CD4-positive, alpha-beta T cell (primary cell): ENCODE measurements at places on chromosomes 2 and 18. TPM values are rescaled to one million over a fixed set of nuclear protein-coding genes. Genes with fewer than 3 reads are reported as not detected.

DNA sequence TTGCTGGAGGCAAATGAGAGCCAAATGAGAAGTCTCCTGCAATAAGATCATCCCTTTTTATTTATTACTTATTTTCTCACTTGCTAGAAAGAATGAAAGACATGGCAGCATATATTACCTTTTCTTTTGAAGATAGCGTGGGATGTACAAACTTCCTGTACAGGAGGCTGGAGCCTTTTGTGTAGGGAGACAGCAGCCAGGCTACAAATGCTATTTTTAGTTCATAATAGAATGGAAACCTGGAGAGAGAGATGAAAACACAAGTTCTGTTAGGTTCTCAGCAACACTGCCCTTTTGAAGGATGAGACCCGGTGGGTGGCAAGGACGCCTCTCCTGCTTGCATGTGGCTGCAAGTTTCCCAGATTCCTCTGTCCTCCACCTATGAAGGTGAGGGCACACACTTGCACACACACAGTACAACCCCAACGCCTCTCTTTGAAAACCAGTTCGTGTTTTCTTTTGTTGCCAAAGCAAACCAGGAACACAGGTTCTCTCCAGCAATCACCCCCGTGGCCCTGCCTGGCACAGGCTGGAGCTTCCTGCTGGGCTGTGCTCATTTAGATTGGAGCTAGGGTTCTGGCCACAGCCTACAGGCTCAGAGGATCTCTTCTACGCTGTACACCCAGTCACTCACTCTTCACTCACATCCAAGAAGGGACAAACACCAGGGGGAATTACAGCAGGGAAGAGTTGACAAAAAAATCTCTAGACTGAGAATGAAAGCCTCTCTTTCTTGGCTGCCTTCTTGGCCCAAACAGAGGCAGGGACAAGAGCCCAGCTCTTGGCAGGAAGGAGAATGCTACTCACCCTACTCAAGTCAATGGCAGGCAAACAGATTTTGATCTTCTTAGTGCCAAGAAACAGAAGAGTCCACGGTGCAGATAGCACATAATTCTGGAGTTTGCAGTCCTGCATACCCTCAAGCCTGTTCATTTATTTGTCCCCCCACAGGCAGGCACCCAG is 55.6 kb downstream of the MRPL35 start:
- DNase-seq, result no peak
- no peaks in the 10 kb centered on the region for H3K27me3 ChIP-seq
- no peaks in the 10 kb centered on the region for H3K4me1 ChIP-seq
- no peaks in the 10 kb centered on the region for H3K36me3 ChIP-seq
- H3K4me3 ChIP-seq, result no peak overlapping the region

GRCh38 chr2:236745420-236746210 is 176.0 kb downstream of the ACKR3 start:
- no peak for DNase-seq
- no peak overlapping the region for H3K4me3 ChIP-seq
- H3K36me3 ChIP-seq, result no peaks in the 10 kb centered on the region
- peaks cover 2% of the 10 kb centered on the region for H3K27me3 ChIP-seq
- H3K4me1 ChIP-seq, result no peaks in the 10 kb centered on the region

- no peak overlapping the region for H3K27ac ChIP-seq
- no peaks in the 10 kb centered on the region for H3K27me3 ChIP-seq
These were observed 57.7 kb downstream of the GORASP2 start for GRCh38 chr2:170986566-170987258.

SERPINB10 gene
- not detected for total RNA-seq

DNA sequence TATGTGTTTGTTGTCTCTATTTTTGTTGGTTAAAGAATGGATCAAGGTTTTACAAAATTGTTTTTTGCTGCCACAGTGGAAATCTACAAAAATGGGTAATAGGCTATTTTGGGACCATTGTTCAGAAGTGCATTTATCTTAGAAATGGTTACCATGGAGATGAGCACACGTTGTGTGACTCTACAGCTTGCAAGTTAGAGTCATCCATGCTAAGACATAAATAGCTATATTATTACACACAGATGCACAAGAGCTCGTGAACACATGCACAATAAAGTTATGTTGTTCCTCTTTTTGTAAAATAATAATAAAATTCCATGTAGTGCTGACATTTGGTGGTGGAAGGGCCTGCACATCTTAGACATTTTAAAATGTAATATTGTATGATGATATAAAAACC is 15.5 kb upstream of the DUSP19 start:
- H3K4me3 ChIP-seq, result no peak overlapping the region
- H3K4me1 ChIP-seq, result no peaks in the 10 kb centered on the region

GPR39 gene
- total RNA-seq, result not detected

TSHZ1 gene
- total RNA-seq, result 21.5 TPM

DNA sequence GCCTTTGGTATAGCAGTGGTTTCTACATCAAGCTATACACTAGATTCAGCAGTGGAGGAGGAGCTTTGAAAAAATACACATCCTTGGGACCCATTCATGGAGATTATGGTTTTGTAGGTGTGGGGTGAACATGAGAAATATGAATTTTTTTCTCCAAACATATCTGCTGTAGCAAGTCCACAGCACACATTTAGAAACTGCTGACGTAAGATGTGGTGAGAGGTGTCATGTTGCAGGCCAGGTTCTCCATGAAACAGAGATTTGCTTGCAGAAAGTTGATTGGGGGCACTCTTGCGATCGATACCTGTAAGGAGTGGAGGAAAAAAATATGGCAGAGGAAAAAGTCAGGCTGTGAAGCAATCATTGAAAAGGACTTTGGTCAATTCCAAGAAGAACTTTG is 67.9 kb downstream of the FASTKD2 start:
- H3K27ac ChIP-seq, result no peak overlapping the region
- no peaks in the 10 kb centered on the region for H3K4me1 ChIP-seq
- H3K4me3 ChIP-seq, result no peak overlapping the region
- no peaks in the 10 kb centered on the region for H3K27me3 ChIP-seq
- DNase-seq, result no peak

- no peaks in the 10 kb centered on the region for H3K4me1 ChIP-seq
- DNase-seq, result no peak
- H3K27ac ChIP-seq, result no peak overlapping the region
- H3K36me3 ChIP-seq, result no peaks in the 10 kb centered on the region
These were observed 50.6 kb upstream of the MAPRE2 start for GRCh38 chr18:34990597-34990996.

GRCh38 chr2:193442293-193442692 is 1247.6 kb upstream of the TMEFF2 start:
- H3K4me3 ChIP-seq, result no peak overlapping the region
- no peaks in the 10 kb centered on the region for H3K36me3 ChIP-seq
- H3K27me3 ChIP-seq, result no peaks in the 10 kb centered on the region
- no peaks in the 10 kb centered on the region for H3K4me1 ChIP-seq
- no peak overlapping the region for H3K27ac ChIP-seq
- no peak for DNase-seq

SMAD2 gene
- 83.0 TPM for total RNA-seq

DNA sequence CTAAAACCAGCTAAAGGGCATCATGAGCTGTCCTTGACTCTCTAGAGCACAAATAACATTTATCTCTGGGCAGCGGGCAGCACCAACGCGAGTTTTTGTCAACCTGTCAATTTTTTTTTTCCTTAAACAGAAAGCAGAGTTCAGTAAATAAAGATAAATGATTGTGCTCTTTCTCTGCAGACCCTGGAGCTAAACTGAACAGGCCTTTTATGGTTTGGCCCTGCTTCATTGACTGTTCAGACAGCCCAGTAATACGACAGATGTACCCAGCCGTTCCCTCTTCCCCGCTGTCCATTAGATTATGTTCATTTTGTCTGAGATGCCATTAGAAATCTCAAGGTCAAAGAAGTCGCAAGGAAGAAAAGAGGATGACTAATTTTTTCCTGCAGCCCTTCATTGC is 280.5 kb upstream of the PIK3C3 start:
- no peaks in the 10 kb centered on the region for H3K27me3 ChIP-seq
- H3K4me1 ChIP-seq, result no peaks in the 10 kb centered on the region
- H3K27ac ChIP-seq, result no peak overlapping the region

DNA sequence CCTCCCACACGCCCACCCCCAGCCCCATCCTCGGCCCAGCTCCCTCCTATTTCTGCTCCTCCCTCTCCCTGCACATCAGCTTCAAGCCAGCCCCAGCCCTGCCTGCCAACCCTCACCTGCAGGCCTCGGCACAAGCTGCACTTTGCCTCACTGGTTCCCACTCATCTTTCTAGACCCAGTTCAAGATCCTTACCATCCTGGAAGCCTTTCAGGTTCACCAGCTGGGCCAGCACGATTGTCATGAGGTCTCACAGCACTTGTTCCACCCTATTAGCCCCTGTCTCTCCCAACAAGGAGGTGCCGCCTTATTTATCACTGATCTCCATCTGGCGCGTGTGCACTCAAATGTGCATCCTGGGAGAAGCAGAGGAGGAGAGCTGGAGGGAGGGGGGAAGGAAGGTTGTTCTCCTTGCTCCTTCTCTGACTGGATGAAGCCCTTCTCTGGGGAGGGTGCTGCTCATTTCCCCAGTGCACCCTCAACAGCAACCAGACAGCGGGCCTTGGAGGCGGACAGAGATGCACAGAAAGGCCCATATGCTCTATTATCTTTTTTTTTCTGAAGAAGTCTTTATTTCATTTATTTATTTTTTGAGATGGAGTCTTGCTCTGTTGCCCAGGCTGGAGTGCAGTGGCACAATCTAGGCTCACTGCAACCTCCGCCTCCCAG is 15.5 kb upstream of the BIN1 start:
- H3K27ac ChIP-seq, result no peak overlapping the region
- no peak overlapping the region for H3K4me3 ChIP-seq
- H3K27me3 ChIP-seq, result no peaks in the 10 kb centered on the region

DNA sequence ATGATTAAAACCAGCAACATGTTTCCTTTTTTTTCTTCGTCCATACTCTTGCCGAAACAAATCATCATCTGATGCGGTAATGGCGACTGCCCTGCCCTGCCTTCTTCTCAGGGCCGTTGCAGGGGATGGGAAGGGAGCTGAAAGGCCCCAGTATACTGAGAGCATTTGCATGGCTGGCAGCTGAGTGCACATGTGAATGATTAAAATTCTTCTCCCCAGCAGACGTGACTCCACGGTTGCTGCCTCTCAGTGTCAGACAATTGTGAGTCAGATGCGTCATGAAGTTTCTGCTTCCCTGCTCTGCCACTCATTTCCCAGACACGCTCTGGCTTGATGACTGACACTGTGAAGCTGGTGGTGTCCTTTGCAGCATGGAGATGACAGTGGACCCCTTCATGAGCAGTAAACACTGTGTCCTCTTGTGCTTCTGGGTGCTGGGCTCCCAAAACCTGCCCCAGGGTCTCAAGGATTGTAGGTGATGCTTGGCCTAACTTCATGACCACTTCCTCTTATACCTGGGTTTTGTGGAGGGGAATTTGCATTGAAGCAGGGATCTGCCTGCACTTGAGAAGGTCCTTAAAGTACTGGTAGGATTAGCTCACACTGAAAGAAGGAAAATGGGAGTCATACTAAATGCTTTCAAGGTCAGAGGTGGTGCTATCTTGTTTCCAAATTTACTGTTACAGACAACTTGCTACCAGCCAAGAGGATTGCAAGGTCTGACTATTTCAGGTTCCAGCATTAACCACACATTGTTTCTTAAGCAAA is 222.5 kb upstream of the COPS8 start:
- no peak for DNase-seq
- no peaks in the 10 kb centered on the region for H3K36me3 ChIP-seq
- H3K4me3 ChIP-seq, result no peak overlapping the region
- no peak overlapping the region for H3K27ac ChIP-seq

DNA sequence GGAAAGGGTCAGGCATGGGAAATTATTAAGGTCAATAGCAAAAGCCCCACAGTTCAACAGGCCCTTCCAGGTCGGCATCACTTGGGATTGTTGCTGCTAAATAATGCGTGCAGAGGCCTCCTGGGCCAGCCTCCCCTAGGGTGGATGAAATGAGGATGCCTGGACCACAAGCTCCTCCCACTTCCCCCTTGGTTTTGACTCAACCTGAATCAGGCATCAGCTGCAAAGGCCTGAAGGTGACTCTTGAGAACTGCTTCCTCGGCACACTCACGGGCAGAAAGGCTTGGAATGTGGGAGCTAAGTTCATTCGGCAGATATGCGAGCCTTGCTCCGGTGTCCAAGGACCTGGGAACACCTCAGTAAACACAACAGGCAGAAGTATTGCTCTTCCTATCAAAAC is 69.3 kb downstream of the MBP start:
- H3K36me3 ChIP-seq, result peaks cover 24% of the 10 kb centered on the region
- peak overlapping the region; percentile 93 for H3K27ac ChIP-seq
- H3K4me1 ChIP-seq, result peaks cover 93% of the 10 kb centered on the region
- peak; percentile 73 for DNase-seq
- H3K4me3 ChIP-seq, result no peak overlapping the region

DNA sequence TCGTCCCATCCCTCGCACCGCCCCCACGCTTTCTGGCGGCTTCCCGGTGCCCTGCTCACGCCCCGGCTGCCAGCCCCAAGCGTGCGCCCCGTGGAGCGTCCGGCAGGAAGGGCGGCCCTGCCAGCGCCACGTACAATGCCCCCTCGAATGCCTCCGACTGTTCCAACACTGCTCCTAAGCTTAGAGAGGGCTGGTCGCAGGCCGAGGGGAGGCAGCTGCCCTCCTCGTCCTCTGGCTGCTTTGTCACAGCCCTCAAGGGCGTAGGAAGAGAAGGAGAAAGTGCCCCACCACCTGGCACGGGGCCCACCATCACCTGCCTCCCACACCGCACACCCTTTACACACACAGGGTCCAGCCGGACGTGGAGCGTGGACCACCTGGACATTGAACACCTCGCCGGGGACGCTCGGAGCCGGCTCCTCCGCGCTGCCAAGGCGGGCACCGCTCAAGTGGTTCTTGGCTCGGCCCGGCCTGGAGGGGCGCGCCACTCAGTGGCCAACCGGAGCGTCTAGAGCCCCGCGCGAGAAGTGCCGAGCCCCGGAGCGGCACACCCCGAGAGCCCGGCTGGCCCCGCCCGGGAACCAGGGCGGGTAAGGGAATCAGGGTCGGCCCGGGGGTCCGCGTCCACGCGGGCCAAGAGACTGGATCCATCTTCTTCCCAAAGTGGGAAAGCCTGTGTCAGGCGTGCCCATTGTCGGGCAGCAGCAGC is 830 bp downstream of the DNER start:
- DNase-seq, result no peak
- H3K4me1 ChIP-seq, result peaks cover 25% of the 10 kb centered on the region
- no peak overlapping the region for H3K4me3 ChIP-seq
- H3K27ac ChIP-seq, result no peak overlapping the region

DNA sequence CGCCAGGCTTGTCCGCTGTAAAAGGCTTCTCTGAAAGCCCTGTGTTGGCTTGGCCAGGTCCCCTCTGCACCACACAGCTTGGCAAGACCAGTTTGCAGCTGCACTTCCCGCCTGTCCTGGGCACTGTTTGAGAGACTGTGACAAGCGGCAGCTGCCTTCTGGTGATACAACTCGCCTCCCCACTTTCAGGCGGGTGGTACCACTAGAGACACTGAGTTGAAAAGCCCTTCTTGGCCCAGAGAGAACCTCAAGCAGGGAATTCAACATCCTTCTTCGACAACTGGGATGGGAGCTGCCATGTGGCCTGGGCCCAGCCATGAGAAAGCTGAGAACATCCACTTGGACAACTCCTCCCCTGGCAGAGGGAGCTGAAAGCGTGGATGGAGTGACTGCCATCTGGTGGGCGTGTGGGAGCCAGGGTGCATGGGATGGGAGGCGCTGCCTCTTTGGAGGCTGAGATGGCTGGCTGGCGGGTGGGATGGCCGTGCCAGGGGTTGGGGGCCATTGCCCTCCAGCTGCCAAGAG is 125.5 kb upstream of the REV1 start:
- no peak for DNase-seq
- H3K27me3 ChIP-seq, result no peaks in the 10 kb centered on the region
- no peaks in the 10 kb centered on the region for H3K36me3 ChIP-seq
- H3K27ac ChIP-seq, result no peak overlapping the region
- no peaks in the 10 kb centered on the region for H3K4me1 ChIP-seq

ACVR1C gene
- total RNA-seq, result 5.2 TPM

GCG gene
- not detected for total RNA-seq

GRCh38 chr2:236513956-236514355 is 55.7 kb upstream of the ACKR3 start:
- peaks cover 7% of the 10 kb centered on the region for H3K4me1 ChIP-seq
- no peaks in the 10 kb centered on the region for H3K36me3 ChIP-seq
- no peak for DNase-seq
- H3K27ac ChIP-seq, result no peak overlapping the region
